ENCODE measurements at places on chromosomes 1 and 21.

DNA sequence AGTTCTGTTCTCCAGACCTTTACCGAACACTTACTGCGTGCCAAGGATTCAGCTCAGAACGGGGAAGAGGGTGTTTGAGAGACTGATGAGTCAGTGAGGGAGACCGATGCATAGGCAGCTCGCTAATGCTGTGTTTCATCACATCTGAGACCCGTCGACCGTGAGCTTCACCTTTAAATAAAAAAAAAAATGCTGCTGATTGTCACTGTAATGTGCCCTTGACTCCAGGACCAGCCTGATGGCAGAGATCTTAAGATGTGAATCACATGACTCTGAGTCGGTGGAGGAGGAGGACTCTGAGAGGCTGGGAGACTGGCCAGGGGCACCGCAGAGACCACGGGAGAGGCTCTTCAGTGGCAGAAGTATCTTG, 28.8 kb downstream of the SPSB1 start:
- DNase-seq = no peak

DNA sequence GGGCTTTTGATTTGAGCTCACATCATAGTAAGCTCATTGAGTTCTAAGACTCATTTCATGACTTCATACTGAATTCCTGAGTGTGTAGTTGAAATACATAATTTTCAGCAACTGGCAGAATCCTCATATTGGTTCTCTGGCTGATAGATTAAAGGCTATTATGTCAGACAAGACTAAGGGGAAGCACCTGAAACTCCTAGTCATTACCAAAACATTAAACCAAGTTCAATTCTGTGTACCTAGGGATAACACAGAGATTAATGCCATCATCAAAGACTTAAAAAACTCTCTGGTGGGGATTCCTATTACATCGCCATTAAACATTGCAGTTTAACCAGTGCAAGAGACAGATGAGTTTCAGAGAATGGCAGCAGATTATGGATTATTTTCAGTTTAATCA, 339.1 kb downstream of the PTPRC start:
- DNase-seq = no peak

GRCh38 chr1:89620664-89621063, 12.3 kb upstream of the LRRC8C start:
- DNase-seq = no peak

DNA sequence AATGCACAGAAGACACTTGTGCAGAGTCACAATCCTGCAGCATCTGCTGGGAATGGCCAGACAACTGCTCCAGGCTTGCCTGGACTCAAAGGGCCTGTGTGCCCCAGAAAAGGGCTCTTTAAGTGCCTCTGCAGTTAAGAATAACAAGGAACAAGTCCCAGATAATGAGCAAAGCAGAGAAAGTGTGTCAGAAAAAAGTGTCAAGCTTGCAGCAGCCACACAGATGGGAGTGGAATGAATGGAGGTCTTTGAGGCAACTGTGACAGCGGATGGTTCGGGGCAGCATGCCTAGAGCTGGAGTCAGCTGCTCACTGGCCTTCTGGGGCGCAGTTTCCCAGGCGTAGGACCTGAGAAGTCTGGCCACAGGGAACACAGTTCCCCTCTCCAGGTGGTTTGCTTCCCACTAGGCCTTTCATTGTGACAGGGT, 5.1 kb downstream of the PARP1 start:
- DNase-seq = no peak

DNA sequence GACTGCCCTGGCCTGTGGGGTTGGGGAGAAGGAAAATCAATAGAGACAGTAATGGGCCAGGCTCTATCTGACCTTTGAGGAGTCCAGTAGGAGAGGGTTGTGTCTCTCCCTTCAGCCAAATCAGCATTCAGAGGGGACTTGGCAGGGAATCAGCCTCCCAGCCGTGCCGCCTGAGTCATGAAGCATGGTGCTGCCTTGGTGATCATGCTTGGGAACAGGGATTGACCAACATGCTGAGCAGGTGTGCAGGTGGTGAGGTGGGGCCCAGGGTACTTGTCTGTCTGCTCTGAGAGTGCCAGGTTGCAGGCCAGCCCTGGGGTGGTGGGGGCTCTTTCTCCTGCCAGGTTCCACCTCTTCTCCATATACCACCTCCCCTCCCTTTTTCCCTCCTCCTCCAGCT, 58.9 kb upstream of the TLR5 start:
- no peak for DNase-seq

- DNase-seq = no peak
These were observed 2.7 kb upstream of the FALEC start for GRCh38 chr1:150512846-150513245.

DNA sequence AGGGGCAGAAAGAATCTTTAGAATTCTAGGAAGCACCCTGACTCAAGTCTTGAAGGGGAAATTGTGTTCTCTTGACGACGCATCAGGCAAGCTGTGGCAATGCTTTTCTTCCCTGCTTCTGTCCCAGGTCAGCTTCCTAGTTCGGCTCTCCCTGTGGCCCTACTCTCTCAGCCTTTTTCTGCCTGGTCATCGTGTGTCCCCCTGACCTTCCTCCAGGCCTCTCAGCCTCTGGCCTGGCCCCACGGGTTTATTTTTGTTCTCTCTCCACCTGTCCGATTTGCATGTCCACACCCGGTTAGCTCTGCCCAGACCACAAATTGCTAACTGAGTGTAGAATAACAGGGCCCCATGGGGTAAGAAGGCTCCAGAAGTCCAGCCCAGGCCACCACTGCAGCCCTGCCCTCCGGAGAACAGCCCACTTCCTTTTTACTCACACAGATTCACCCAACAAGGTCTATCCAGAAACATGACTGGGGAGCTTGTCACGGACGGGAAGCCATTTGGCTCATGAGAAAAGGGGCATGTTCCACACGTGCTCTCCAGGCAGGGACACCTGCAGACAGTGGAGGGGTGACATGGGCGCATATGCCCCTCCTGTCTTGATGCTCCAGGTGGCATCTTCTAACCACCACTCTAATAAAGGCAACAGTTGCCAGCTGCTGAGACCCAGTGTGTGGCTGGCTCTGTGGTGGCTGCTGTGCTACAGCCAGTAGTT, 9.8 kb downstream of the KCNN3 start:
- no peak for DNase-seq

DNA sequence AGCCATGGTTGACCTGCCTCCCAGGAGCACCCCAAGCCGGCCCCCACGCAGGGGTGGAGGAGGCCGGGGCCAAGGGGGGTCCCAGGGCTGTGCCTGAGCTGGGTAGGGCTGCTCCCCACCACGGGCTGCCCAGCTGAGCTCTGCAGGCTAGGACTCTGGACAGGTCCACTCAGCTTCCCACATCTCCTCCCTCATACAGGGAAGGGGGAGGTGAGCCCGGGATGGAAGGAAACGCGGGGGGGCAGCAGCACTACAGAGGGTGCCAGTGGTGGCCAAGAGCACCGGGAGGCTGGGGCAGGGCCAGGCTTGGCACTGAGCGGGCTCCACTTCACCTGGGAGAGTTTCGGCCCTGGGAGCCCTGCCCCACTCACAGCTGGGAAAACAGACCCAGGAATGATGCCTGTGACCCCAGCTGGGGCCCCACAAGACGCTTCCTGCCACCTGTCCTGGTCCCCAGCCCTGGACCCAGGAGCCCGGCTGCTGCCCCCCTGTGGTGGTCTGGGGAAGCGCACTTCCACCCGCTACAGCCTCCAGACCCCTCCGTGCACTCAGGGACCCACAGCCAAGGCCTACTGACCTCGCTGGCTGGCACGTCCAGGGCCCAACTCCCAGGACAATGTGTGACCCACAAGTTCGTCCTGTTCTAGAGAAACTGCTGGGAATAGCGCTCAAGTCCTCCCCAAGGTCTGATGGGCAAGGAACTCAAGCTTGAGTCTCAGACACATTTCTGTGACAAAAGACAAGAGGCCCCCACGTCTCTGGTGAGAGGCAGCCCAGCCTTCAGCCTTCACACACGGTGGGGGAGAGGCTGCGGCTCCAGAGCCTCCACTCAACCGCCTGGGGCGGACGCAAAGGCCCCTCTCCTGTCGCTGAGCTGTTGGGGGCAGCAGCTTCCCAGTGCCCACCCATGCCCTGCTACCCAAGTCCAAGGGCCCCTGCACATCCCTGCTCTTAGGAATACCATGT, 3.0 kb downstream of the AURKAIP1 start:
- DNase-seq = no peak

- no peak for DNase-seq
These were observed 9.4 kb downstream of the IVL start for GRCh38 chr1:152917794-152918193.

Measured in neuronal stem cell (in vitro differentiated cells).